Hippocampal formation (tissue), 2 donors: ENCODE measurements at places on chromosomes 1 and 21.

- DNase-seq: no peak
Measured at GRCh38 chr21:20377250-20377649, 621.0 kb upstream of the NCAM2 start.

DNA sequence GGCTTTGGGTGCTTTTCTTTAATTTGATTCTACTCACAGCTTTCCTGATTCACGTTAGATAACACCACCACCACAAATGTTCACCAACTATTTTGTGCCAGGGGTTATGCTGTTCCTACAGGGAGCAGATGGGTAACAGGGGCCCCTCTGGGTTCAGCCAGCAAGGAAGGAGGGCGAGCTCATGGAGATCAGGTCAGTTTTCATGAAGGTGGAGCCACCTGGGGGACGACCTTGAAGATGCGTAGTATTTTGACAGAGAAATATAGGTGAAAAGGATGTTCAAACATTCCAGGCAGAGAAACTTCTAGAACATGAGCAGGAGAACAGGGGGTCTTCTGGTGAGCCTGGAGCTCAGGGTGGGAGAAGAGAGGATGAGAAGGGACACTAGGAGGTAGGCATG is 28.9 kb downstream of the KIAA0040 start:
- no peak for DNase-seq

- DNase-seq: no peak
Measured at GRCh38 chr1:204598319-204598969, 82.2 kb downstream of the MDM4 start.

GRCh38 chr1:64915381-64916274 is 50.7 kb downstream of the JAK1 start:
- DNase-seq: no peak

DNA sequence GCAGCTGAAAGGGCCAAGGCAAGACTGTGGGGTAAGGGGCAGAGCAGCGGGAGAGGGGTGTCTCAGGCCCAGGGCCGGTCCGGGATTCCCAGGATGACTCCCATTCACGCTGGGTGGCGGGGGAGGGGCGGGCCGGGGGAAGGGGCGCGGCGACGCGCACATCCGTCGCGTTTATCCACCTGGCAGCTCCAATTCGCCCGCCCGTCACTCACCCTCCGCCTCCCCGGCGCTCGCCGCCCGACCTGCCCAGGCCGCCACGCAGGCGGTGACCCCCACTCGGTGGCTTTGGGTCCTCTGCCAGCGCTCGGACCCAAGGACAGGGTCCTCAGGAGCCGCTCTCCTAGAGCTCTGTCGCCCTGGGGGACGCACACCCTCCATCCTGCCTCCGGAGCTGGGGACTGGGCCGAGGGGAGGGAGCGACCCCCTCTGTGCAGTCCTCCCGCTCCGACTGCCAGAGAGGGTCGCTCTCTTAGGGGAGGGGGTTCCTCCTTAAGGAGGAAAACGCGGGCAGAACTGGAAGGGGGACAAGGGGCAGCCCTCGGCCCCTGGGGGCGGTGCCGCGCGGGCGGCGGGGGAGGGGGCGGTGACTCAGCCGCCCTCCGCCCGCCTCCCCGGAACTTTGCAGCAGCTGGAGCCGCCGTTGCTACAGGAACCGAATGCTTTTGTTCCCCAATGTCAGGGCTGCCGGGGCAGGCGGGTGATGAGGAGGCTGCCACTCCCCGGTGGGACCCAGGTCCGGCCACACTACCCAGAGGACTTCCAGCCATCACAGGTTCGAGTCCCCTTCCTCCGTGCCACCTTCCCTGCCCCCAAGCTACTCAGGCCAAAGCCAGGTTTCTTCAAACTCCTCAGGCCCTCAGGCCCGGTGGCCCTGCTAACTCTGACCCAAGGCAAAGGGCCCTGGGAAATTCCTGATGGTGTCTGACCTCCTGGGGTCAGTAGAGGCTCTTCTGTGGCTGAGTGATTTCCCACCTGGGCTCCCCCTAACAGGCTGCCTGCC is 3.4 kb downstream of the ADGRB2 start:
- no peak for DNase-seq

- DNase-seq: no peak
Measured at GRCh38 chr1:85244271-85245061, 15.0 kb downstream of the C1orf52 start.

DNA sequence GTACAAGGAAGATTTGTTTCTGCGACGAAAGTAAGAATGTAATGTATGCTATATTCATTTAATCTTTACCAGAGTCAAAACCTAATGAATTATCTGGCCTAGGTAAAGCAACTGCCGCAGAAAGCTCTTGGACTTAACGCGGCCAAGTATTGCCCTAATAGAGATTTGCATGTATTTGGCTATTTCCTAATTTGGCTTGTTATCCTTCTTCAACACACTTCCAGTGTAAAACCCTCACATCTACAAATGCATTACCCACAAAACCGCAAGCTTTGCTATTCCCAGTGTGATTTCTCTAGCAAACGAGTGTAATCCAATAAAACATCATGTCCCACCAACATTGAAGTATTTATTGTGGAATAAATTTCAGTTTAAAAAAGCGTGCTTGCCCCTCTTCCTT is 123.8 kb upstream of the LMO4 start:
- no peak for DNase-seq

DNA sequence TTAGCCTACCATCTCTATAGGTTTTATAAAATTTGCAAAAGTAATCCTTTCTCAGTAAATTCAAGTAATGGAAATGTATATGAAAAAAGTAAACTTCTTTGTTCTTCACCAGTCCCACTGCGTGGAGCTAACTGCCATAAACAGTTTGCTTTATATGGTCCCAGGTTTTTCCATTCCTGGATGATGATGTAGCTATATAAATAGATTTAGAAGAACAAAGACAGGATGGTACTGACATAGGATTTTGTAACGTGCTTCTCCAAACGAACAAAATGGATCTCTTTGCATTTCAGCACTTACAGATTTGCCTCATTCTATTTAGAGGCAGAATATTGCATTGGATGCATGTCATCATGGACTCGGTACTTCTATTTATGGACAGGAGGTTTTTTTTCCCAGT is 57.3 kb downstream of the SMYD2 start:
- DNase-seq: no peak

- DNase-seq: no peak
Measured at GRCh38 chr21:31489726-31490125, 145.7 kb upstream of the TIAM1 start.

DNA sequence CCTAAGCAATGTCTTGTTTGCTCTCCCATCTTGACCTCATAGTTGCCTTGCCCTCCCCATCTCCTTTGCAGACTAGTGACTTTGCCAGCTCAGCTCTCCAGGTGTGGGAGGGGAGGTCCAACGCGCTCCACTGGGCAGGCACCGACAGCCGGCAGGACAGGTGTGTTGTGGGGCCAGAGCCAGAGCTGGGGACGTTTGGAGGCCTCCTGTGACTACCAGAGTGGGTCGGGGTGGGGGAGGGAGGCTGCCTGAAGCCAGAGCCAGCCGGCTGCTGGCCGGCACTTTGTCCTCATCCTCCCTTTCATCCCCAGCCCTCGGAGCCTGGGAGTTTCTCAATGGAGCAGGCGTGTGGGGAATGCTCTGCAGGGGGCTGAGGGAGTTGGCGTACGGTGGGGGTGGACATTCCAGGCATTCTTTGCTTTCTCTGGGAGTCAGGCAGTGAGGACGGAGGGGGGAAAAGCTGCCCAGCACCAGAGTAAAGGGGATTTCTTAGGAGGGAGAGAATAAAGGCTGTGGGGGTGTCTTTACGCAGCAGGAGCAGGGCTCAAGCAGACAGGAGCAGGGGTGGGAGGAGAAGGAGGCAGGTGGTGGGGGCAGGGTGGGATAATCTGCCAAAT is 20.2 kb downstream of the NUAK2 start:
- DNase-seq: no peak

DNA sequence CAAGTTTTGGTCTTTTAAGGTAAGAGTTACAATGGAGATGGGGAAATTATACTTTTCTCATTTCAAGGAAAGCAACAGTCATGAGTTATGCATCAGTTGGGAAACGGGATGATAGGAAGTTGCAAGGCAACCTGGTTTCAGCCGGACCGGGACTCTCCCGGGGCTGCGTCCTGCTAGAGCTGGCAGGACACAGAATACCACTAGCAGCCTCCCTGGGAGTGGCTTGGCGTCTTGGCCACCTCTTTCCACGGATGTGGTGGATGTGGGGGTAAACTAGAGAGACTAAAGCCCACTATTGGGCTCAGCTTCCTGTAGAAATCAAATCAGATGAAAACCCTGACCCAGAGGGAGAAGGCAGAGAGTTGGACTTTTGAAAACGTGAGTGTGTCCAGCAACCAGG is 71.9 kb downstream of the ADARB1 start:
- no peak for DNase-seq

GRCh38 chr21:28018741-28019669 is 973.7 kb downstream of the LTN1 start:
- DNase-seq: peak; percentile 35

DNA sequence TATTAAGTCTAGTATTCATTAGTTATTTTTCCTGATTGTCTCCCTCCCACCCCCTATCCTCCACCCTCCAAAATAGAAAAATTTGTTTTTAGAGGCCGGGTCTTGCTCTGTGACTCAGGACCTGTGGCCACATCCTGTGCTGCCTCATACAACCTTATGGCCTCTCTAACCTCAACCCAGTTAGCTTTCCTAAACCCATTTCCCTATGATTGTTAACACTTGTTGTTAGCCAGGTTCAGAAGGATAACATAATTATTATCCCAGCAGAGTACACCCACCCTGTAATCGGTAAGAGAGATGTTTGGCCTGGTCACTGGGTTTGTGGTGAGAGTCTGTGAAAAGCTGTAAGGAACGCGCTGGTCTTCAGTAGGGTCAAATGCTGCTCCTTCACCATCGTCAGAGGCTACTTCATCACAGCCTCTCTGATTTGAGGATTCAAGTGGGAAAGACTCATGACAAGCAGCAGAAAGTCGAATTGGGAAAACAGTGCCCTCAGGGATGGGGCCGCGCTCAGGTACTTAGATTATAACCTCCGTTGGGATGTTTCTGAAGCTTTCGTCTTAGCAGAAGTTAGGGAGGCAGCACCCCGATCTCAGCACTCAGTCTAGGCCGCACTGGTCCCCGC is 35.9 kb upstream of the HMGN1 start:
- no peak for DNase-seq

DNA sequence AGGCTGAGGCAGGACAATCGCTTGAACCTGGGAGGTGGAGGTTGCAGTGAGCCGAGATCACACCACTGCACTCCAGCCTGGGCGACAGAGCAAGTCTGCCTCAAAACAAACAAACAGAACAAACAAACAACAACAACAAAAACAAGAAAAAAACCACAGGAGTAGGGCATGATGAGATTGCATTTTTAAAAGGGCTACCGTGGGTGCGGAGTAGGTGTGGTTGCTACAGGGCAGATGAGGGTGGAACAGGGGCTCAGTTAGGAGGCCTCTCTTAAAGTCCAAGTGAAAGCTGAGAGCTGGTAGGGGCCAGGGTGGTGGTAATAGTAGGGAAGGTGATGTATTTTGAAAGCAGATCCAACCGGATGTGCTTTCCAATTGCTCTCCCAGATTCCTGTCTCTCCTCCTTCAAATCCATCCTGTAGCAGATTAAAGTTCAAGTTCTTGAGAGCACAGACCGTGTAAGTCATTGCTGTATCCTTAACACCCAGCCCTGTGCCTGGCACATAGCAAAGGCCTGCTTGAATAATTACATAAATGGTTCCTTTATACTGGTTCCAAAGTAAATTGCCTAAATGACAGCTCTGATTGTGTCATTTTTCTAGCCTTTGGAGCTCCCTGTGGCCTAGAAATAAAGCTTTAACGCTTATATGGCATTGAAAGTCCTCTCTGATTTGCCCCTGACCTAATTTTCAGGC is 4.2 kb upstream of the LINGO4 start:
- peak; percentile 40 for DNase-seq

- no peak for DNase-seq
Measured at GRCh38 chr21:42708107-42708506, 54.7 kb downstream of the PDE9A start.

DNA sequence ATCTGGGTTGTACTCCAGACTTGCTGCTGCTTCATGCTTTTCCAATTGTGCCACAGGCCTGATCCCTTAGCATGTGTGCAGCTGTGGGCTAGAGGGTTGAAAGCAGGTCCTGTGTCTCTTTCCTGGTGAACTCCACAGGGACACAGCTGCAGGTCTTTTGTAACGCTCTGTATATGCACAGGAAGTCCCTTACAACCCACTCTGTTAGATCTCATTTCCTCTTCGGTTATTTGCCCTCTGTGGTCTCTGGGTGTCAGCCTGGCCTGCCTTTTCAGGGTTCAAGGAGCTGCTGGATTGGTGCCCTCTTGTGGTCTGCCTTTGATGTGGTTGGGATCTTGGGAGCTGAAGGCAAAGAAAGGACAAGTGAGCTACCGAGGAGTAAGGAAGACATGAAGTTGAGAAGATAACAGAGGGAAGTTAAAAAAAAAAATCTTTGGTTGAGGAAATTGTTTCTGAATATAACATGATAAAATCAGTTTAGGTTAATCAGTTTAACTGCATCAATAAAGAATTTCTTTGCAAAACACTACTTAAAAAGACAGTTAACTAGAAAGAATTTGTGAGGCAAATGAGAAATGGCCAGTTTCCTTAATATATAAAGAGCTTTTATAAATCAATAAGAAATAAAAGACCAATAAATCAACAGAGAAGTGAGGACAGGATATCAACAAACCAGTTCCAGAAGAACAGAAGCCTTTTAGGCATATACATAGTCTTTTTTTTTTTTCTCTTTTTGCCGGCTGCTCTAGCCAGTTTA is 44.1 kb downstream of the UCK2 start:
- peak; percentile 40 for DNase-seq

DNA sequence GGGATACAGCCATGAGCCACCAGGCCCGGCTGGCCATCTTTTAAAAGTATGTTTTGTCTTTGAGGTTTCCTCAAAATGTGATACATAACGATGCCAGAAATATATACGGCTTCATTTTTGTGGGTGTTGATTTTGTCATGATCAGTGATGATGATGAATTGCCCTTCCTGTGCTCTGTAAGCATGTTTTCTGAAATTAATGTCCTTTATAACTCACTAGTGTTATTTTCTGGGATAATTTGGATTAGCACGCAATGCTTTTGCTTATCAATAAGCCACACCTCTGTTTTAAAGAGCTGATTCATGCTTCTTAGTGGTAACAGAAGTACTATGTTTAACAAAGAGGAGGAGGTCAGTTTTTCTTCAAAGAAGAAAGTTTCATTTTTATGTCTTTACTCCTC is 25.6 kb downstream of the PHACTR4 start:
- DNase-seq: no peak

DNA sequence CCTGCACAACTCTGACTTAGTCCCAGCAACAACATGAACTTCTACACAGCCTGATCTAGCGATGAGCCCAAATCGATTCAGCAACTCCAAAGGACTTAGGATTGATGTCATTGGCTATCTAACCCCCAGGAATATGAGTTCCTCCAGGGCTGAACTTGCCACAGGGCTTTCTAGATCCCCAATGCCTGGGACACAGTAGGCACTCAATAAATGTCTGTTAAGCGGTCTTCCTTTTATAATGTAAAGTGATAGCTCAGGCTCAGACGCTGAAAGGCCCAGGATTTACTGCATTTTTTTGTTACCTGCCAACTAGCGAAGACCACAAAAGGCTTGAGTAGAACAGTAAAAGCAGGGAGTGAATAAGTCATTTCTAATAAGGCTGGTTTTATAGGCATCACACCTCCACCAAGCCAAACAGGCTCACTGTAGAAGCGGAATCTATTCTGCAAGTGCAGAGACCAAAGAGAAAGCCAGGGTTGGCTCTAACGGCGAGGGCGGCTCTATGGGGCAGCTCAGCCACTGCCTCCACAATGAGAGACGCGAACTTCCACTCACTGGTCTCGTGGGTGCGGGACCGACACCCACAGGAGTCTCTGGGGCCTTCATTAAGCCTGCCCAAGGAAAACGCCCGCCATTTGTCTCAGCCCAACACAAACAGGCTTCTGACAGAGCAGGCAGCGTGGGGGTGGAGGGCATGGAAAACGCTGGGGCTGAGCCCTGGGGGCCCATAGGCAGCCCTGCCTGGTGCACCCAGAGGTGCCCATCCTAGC is 52.0 kb downstream of the HLCS start:
- DNase-seq: no peak
